ENCODE measurements at places on chromosomes 4 and X.

- no peak for DNase-seq
Observed at GRCh38 chr4:133920236-133920635, 281.4 kb downstream of the PABPC4L start.

GRCh38 chrX:20352504-20352903 lies 85.8 kb upstream of the RPS6KA3 start:
- DNase-seq, result peak; percentile 51

DNA sequence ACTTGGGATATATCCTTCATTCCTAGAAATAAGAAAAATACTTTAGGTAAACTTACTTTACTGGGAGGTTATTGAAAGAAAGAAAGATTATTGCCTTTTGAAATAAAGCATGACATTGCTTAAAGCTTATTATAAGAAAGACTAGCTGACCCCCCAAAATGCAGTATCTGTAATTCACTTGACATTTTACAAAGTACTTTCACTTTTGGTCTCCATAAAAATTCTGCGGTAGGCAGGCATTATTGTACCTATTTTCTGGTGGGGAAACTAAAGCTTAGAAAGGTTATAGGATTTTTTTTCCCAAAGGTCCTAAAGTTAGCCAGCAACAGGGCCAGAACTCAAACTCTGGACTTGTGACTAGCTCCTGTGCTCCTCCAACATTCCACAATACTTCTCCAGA lies 29.7 kb upstream of the TXK start:
- no peak for DNase-seq

DNA sequence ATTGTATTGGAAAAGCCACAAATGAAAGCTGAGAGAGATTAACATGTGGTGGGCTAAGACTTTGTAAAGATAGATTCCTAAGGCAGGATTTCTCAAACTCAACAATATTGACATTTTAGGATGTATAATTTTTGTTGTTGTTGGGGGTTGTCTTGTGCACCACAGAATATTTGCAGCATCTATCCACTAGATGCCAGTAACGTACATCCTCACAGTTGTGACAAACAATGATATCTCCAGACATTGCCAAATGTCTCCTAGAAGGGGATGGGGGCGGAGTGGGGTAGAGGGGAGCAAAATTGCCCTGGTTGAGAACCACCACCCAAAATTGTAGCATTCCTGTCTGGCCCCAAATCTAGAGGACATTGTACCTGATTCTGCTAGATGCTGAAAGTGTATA lies 14.7 kb upstream of the CBR4 start:
- peak; percentile 7 for DNase-seq

GRCh38 chr4:166594326-166594946 lies 639.9 kb downstream of the SPOCK3 start:
- DNase-seq, result peak; percentile 6

DNA sequence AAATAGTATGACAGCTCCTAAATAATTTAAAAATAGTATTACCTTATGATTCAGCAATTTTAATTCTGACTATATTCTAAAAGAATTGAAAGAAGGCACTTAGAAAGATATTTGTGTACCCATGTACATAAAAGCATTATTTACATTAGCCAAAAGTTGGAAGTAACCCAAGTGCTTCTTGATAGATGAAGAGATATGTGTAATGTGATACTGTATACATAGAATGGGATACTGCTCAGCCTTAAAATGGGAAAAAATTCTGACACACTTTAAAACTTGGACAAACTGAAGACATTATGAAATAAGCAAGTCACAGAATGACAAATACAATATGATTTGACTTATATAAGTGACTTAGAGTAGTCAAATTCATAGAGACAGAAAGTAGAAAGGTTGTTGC lies 112.2 kb downstream of the IDS start:
- DNase-seq, result no peak

- DNase-seq, result no peak
Observed at GRCh38 chr4:168101026-168101425, 8.7 kb downstream of the ANXA10 start.

DNA sequence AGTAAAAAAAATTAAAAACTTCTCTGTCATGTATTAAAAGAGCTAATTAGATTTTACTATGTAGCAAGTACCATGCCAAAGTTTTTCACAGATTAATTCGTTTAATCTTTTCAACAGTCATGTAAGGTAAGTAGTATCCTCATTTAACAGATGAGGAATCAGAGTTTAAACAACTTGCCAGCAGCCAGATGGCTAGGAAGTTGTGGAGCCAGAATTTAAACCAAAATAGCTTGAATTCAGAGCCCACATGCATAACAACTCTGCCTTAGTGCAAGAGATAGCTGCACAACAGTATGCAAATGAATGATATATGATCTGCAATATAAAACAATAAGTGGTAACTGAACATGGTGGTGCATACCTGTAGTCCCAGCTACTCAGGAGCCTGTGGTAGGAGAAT lies 75.3 kb downstream of the NAP1L3 start:
- DNase-seq, result no peak

DNA sequence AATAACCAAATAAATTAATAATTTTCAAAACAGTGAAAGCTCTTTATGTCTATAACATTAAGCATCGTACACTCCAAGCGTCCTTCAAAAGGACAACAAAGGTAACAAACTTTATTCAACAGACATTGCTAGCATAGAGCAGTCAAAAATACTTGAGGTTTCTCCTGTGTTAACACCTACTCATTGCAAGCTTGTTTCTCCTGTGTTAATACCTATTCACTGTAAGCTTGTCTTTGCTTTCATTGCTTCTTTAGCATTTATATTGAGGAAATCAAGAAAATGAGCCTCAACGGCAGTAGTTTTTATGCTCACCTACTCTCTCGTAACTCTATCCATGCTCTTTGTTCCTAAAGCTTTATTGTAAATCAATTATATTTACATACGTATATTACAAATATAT lies 3.5 kb downstream of the SPOCK3 start:
- no peak for DNase-seq

DNA sequence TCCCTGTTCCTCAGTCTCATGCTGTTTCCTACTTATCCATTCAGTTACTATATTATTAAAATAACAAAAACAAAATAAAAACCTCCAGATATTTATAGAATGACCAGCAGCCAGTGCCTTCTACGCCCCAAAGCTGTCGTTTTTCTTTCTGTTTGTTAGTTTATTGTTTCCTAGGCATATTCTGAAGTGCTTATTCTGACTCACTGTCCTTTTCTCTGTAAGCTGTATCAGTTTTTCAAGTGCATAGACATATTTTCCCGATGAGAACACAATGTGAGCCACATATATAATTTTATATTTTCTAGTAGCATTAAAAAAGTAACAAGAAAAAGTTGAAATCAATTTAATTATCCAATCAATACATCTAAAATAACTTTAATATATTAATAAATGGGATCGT lies 2158.6 kb upstream of the TENM3 start:
- no peak for DNase-seq

- no peak for DNase-seq
Observed at GRCh38 chr4:158008551-158009218, 164.1 kb downstream of the GASK1B start.

DNA sequence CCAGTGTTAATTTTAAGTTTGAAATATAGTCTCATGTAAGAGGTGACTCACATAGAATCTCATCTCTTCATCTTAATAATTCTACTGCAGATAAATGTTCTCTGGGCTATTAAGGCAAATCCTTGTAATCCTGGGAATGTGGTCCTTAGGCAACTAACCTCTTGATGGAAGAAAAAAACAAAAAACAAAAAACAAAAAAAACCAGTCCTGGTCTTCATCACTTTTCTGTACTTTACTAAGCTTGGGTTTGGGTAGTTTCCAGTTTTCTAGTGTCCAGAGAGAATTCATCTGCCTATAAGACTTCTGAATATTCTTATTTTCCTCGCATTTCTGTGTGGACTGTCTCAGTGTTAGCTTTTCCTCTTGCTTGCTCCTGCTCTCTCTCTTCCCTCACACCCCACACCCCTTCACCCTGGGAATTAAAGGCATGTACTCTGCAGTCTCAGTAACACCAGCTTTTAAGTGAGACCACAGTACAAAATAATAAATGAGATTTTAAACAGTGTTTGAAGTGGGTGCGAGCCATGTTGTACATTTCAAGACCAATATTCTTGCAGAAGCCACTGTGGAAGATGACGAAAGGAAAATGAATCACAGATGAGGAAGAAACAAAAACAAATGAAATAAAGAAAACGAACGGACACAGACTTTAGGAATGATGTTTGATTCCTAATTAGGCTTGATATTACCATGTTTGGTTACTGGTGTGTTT lies 51.7 kb downstream of the HAND2 start:
- no peak for DNase-seq

DNA sequence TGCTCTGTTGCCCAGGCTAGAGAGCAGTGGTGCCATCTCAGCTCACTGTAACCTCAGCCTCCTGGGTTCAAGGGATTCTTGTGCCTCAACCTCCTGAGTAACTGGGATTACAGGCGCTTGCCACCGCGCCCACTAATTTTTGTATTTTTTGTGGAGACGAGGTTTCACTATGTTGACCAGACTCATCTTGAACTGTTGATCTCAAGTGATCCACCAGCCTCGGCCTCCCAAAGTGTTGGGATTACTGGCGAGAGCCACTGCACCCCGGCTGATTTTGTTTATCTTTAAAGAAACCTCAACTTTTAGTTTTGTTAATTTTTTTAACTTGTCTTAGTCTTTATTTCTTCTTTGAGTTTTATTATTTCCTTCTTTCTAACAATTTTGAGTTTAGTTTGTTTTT lies 163.2 kb downstream of the SLC4A4 start:
- DNase-seq, result no peak

DNA sequence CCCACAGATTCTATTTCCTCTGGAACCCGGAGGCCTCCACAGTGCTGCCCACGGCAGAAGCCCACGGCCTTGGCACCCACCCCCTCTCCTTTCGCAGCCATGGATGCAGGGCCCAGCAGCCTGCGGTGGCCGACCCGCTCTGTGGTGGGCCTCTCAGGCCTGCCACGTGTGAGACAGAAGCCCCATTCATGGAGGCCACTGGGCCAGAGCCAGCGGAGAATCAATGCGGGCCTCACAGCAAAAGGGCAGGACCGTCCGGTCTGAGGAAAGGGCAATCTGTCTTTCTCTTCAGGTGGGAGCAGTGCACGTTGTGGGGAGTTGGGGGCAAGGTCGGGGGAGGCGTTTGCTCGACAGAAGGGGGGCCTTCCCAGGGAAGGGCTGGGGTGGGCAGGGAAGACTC lies 8.4 kb upstream of the HAUS7 start:
- DNase-seq, result no peak

- no peak for DNase-seq
Observed at GRCh38 chr4:86159216-86159615, 200.6 kb downstream of the MAPK10 start.

DNA sequence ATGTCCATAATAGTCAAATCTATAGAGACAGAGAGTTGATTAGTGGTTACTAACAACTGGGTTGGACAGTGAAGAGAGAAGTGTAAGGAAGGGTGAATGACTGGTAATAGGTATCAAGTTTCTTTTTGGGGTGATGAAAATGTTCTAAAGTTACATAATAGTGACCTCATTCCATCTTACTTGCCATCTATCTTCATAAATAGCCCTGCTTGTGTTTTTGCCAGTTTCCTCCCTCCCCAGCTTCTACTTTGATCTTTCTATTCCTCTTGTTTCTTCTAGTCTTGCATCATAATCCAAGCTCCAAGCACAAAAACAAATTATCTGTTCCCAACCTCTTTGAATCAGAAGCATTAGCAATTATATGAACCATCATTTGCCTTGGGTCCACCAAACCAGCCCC lies 40.2 kb upstream of the TET2 start:
- no peak for DNase-seq

DNA sequence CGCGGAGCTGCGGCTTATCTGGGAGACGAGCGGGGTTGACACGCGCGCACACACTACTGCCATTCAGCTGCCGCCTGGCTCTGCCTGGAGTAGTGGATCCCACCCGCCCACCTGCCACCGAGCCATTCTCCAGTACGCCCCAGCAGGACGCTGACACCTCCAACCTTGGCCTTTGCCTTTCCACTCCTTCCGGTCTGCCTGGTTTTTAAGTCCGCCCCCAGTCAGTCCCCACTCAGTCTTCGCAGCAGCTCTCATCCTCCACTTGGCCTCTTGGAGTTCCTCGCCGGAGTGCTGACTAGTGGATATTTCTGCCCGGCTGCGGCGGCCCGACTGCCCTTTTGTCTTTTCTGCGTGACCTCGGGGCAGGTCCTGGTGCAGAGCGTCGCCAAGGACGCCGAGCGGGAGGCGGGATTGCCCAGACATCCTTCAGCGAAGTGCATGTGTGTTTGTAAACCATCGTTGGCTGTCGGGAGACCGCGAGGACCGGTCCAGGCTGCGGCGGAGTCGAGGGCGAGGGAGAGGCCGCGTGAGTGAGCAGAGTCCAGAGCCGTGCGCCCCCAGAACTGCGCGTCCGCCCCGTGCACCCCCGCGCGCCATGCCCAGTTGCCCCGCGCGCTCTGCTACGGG lies 1.1 kb downstream of the SLIT2 start:
- DNase-seq, result no peak

DNA sequence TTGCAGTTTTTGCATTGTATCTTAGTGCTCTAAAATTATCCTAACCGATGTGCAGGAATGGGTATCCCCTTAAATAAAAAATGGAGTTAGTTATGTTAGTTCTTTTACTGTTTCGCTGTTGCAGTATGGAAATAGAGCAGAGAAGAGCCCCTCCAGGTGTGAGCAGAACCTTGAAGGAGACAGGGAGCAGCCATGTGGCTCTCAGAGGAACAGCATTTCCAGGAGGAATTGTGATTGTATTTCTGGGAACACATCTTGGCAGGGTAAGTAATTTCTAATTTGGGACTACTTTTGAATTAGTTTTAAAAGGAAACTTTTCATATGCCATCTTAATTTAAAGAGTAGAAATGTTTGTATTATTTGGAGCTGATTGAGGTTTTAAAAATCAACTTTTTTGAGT lies 5.3 kb upstream of the CCDC158 start:
- DNase-seq, result no peak

- DNase-seq, result no peak
Observed at GRCh38 chrX:54602563-54602962, 72.5 kb downstream of the GNL3L start.

GRCh38 chr4:3342182-3342854 lies 49.5 kb downstream of the RGS12 start:
- DNase-seq, result no peak
